ENCODE measurements at places on chromosomes 12 and 14. TPM values are rescaled to one million over a fixed set of nuclear protein-coding genes. Genes with fewer than 3 reads are reported as not detected.

GRCh38 chr12:117963836-117964235 lies 5.0 kb downstream of the KSR2 start:
- no peaks in the 10 kb centered on the region for H3K36me3 ChIP-seq
- no peak for DNase-seq
- peaks cover 55% of the 10 kb centered on the region for H3K27me3 ChIP-seq
- no peak overlapping the region for H3K27ac ChIP-seq
- H3K4me1 ChIP-seq: peaks cover 5% of the 10 kb centered on the region

- DNase-seq: no peak
- H3K36me3 ChIP-seq: peaks cover 12% of the 10 kb centered on the region
- no peaks in the 10 kb centered on the region for H3K27me3 ChIP-seq
Measured at GRCh38 chr12:112239020-112239419, 113.7 kb downstream of the TRAFD1 start.

DNA sequence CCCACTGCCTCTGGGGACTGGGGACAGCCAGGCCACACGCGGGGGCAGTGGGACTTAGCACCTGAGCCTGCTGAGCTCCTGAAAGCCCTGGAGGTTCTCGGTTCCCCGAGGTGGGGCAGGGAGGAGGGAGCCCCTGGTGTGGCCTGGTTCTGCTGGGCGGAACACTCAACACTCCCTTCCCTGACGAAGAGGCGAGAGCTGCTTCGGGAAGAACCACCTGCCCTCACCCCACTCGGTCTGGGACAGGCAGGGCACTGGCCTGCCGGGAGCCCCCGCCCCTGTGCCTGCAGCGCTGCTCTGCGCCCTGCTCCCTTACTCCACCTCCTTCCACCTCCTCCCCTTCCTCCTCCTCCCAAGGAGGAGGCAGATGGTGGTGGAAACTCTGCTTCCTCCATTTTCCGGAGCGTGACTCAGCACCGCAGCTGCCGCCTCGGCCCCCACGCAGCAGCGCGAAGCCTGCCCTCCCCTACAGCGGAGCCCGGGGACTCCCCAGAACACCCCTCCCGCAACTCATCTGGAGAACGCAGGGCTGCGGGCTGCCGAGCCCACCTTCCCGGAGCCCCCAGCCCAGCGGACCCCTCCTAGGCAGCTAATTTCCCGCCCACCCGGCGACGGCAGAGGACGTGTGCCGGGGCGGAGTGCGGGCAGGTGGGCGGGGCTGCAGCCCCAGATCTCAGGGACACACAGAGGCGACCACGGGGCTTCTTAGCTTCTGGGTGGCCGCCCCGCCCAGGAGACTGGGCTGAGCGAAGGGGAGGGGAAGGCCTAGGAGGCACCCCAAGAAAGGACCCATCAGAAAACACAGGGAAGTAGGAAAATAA lies 11.7 kb upstream of the INF2 start:
- H3K27me3 ChIP-seq: no peaks in the 10 kb centered on the region
- H3K27ac ChIP-seq: peak overlapping the region; percentile 83
- H3K4me3 ChIP-seq: peak overlapping the region; percentile 67
- no peaks in the 10 kb centered on the region for H3K36me3 ChIP-seq

GRCh38 chr14:48325486-48325885 lies 650.1 kb upstream of the MDGA2 start:
- H3K4me1 ChIP-seq: no peaks in the 10 kb centered on the region
- no peaks in the 10 kb centered on the region for H3K27me3 ChIP-seq
- no peak overlapping the region for H3K27ac ChIP-seq
- no peak for DNase-seq
- no peaks in the 10 kb centered on the region for H3K36me3 ChIP-seq
- H3K4me3 ChIP-seq: no peak overlapping the region

- H3K27me3 ChIP-seq: no peaks in the 10 kb centered on the region
- no peak overlapping the region for H3K4me3 ChIP-seq
- H3K27ac ChIP-seq: no peak overlapping the region
- peaks cover 54% of the 10 kb centered on the region for H3K36me3 ChIP-seq
Measured at GRCh38 chr14:51928568-51928967, 60.8 kb upstream of the RTRAF start.

Gene INSM2
- total RNA-seq: not detected

Gene OR4K2
- total RNA-seq: not detected
